ENCODE measurements at places on chromosomes 16 and 17.

DNA sequence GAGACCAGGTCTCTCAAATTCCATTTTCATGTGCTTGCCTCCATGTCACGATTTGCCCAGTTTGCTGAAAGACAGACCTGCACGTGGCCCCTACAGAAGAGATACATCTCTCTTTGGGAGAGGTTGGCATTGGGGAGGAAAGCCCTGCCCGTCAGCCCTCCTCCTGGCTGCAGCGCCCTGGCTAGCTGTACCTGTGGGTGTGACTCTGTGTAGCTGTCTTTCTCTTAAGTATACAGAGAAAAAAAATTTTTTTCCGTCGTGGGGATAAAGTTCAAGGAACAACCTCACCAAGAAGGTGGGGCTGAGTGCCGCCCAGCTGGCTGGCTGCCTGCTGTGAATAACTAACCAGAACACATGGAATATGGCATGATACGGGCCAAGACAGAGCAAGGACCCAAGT, 26.5 kb downstream of the TMEM98 start:
- DNase-seq: no peak

DNA sequence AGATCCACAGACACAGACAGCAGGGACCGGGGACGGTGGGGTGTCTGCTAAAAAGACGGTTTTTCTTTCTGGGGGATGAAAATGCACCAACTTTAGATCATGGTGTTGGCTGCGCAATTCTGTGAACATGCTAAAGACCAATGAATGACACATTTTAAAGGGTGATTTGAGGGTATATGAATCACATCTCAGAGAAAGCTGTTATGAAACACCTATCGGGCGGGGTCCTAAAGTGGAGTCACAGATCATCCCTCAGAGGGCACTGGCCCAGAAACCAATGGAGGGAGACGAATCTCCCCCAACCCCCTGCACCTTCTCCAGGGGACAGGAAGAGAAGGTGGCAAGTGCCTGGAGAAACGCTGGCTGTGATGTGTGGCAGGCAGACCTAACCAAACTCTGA, 26.0 kb downstream of the KLHDC4 start:
- no peak for DNase-seq

DNA sequence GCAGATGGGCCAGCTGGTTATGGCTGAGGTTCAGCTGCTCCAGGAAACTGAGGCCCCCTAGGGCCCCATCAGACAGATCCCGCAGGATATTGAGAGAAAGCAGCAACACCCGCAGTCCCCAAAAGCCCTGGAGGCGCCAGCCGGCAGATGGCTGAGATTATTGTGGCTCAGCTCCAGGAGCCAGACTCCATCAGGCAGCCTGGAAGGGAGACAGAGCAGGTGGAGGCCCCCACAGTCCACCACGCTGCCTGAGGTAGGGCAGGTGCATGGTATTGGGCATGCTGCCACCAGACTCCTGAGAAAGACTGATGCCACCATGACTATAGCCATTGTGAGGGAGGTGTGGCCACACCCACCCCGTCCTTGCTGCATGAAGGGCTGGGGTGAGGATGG, 9.5 kb upstream of the TMEM101 start:
- DNase-seq: no peak

DNA sequence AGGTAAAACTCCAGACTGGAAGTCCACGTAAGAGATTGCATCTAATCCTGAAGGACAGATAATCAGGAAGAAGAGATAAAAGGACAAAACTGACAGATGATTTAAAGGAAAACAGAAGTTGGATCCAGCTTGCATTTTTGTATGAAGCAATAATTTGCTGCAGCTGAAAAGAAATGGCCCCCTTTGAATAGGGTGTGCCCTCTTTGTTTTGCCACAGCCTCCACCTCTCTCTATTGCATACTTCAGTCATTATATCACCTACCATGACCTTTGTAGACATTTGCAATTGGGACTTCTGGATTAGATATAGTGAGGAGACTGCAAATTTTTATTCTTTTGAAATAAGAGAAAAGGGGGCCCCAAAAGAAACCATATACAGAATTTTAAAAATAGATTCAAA, 8.1 kb downstream of the NOG start:
- DNase-seq: no peak

DNA sequence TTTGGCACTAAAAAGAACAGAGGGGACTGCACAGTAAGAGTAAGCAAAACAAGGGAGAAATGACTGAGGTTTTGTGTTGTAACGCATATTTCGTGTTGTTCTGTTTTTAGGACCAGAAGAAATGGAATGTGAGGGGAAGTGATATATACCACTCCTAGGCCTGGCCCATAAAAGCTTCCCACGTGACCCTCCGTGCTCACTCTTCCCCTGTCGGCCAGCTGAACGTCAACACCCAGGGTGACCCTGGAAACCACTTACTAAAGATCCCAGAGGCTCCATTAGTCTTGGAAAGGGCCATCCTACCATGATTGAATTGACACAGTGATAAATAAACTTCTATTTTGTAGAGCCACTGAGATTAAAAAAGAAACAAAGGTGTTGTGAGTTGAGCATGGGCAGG, 79.8 kb downstream of the HELZ start:
- DNase-seq: no peak

GRCh38 chr16:47254756-47255155, 111.0 kb upstream of the NETO2 start:
- no peak for DNase-seq

DNA sequence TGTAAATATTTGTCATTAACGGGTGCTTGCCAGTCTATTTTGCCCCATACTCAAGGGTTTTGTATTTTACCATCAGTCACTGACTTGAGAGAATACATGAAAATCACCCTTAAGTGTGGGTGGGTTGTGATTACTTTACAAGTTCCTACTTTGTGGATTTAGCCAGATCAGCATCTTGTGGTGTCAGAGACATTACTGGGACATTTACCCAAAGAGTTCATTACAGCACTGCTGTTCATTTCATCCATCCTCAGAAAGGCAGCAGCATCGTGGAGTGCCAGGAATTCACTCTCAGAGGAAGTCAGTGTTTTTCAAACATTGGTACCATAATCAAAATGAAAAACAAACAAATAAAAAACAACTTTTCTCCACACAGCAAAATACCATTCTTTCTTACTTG, 110.8 kb downstream of the CNTNAP4 start:
- no peak for DNase-seq

- DNase-seq: no peak
Measured at GRCh38 chr17:35726953-35727460, 4.4 kb upstream of the RASL10B start.

DNA sequence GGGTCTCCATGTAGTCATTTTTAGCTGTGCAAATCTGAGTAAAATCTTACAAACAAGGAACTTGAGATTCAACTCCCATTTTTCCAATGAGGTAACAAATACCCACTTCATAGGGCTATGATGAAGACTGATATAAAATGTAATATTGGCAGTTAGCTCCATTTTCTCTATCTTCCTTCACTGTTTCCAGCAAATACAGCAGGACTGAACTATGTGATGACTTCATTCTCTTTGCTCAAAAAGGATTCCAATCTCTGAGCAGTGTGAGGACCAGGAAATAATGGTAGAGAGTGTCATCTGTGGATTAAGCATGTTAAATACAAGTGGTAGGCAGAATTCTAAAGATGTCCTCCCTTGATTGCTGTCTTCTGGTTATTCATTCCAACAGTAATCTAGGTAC, 18.3 kb downstream of the RND2 start:
- DNase-seq: no peak

- peak; percentile 61 for DNase-seq
Measured at GRCh38 chr16:86598607-86599565, 20.5 kb downstream of the FOXL1 start.

DNA sequence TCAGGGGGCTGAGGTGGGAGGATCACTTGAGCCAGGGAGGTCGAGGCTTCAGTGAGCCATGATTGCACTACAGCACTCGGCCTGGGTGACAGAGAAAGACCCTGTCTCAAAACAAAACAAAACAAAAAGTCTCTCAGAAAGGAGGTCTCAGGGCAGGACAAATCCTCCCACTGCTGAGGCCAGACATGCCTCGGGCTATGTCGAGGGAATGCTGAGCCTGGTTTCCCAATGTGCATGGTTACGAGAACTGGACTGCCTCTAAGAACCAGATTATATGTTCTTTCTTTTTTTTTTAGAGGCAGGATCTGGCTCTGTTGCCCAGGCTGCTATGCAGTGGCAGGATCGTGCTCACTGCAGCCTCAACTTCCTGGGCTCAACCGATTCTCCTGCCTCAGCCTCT, 27.6 kb downstream of the TRAP1 start:
- DNase-seq: no peak

- peak; percentile 80 for DNase-seq
Measured at GRCh38 chr16:66650707-66651473, 45.7 kb downstream of the CMTM4 start.

- no peak for DNase-seq
Measured at GRCh38 chr16:80317116-80317515, 223.7 kb upstream of the DYNLRB2 start.

DNA sequence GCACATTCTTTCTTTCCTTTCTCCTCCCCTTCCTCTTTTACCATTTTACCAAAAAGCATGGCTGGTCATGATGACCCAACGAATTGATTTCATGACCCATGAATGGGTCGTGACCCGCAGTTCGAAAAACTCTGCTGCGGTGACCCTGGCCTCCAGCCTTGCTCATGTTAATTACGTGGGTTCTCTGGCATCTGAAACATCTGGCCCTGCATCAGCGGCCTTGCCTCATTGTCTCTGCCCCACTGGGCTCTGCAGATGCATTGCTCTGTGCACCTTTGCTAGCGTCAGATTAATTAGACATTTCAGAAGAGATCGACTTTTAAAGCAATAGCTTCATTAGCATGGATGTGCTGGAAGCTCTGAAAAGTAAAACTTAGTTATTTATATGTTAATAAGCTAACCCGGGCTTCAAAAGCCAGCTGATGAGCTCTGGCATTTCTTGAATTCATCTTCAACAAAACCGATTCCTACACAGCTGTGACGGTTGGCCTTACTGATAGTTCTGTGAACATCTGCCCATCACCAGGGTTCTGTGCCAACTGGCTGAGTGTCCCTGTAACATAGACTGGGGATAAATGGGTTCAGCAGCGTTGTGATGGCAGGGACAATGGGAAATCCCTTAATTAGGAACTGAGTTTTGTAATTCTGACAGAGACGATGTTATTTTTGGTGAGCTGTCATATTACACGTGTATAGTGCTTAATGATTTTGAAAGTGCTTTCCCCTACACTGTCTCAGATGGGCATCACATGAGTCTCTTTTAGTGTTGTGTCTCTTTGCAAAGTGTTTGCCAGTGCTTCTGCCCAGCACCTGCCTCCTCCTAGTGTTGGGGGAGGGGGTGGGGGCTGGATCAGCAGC, 225.9 kb upstream of the EEF2KMT start:
- DNase-seq: no peak

DNA sequence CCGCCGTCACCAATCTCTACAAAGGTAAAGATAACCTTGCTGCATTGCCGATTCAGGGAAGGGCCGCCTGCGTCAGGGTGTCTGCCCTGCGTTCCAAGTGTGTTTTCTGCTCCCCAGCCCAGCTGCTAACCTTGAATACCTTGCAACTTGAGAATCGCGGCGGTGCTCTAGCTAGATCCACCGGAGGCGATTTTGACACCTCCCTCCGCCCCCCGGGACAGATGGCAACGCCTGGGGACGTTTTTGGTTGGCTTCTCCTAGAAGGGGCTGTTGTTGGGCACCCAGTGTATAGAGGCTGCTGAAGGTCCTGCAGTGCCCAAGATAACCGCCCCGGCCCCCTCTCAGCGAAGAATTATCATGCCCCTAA, 1.5 kb downstream of the HAPSTR1 start:
- no peak for DNase-seq

DNA sequence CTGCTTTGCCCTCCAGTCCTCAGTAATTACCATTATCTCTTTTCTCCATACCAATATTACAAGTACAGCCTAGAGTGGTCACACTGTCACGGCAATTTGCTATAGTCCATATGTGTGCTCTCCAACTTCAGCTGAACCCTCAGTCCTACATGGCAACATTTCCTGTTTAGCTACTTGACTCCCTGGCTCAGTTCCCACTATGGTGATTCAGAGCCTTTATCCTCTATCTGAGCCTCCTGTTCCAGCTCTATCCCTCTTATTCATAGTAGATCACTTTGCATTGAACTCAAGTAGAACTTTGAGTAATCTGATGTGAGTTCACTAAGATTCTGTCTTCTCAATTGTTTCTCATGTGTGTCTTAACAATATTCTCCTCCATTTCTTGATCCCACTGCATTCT, 43.7 kb upstream of the GOSR1 start:
- peak; percentile 91 for DNase-seq

DNA sequence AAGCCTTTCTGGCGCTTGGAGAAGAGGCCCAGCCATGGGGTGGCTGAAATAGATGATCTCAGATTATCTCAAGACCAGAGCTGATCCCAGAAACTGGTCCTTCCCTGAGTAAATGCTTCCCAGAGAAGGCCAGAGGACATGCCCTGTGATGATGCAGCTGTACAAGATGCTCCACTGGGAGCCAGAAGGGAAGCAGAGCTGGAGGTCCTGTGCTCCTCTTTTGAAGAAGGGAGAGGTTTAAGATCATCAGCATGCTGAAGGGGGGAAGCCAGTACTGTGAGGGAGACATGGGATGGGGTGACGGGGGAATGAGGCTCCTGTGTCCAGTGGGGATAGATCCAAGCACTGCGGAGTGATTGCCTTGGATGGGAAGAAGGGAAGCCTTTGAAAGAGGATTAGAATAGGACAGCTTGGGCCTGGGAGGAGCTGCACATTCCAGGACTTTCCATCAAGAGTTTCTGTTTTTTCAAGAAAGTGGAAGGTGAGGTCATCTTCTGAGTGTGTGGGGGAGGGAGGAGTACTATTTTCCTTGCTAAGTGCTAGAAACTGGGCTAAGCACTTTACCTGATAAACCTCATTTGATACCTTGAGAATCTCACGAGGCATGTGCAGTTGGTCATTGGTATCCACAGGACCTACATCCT, 16.4 kb upstream of the ALOX15B start:
- peak; percentile 10 for DNase-seq

DNA sequence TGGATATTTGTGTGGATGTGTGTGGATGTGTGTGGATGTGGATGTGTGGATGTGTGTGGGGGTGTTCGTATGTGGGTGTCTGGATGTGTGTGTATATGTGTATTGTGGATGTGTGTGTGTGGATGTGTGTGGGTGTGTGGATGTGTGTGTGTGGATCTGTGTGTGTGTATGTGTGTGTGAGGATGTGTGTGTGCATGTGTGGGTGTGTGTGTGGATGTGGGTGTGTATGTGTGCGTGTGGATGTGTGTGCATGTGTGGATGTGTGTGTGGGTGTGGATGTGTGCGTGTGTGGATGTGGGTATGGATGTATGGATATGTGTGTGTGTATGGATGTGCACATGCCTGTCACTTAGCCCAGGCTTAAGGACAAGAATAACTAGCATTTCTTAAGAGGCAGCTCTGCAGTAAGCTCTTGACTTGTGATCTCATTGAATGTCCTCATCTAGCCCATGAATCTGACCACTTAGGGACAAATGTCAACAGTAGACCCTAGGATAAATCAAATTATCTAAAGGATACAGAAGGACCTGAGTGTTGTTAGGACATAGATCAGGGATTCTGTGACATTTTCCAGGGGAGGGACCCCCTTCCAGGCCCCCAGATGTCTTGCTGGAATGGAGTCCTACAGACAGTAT, 83.5 kb downstream of the BMERB1 start:
- no peak for DNase-seq
